AG08396 (cell line): ENCODE measurements at places on chromosomes 2 and 18.
A peak's percentile ranks its signal among the peaks of the same experiment; 100 is the strongest.

GRCh38 chr2:127661949-127662510 lies 13.3 kb downstream of the LIMS2 start:
- DNase-seq = no peak

GRCh38 chr2:238811293-238811692 lies 36.6 kb upstream of the TWIST2 start:
- DNase-seq = no peak

DNA sequence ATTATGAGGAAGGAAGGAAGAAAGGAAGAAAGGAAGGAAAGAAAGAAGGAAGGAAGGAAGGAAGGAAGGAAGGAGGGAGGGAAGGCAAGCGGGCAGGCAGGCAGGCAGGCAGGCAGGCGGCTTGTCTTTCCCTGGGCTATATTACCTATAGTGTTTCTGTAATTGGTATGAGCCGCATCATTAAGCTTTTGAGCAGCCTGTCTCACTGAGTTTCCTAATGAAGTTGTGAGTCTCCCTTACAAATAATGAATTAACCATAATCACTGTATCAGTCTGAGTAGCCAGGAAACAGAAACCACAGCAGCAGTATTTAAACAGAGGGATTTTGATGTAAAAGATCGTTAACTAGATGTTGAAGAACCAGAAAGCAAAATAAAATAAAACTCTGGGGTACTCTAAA lies 11.8 kb upstream of the SULT1C3 start:
- no peak for DNase-seq

DNA sequence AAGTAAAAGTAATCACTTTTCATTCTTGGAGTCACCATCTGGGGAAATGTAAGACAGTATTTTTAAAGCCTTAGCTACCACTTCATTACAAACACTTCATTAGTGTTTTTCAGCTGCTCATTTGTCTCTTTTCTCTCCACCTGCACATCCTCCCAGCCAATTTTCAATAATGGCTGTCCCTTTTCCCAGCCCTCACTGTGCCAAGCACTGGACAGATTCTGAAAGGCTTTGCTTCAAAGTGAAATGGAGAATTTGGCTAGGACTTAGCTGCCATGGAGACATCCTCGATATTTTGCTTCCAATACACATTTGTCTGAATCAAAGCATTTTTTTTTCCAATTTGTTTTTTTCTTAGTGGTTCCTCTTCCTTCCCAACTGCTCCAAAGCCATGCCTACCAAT lies 272.4 kb upstream of the NRXN1 start:
- DNase-seq = no peak

DNA sequence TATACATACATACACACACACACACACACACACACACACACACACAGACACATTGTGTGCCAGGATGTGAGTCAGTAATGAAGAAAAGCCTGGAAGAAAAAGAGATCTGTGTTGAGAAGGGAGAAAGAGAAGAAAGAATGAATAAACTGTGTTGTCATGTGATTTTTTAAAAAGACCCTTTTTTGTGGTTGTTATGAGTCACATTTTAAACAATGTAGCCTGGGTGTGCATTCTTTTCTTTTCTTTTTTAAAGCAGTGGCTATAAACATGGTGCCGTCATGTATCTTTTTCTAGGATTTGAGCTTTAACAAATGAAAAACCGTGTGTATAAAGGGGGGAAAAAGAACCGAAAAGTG lies 87.2 kb downstream of the NRP2 start:
- DNase-seq = no peak

DNA sequence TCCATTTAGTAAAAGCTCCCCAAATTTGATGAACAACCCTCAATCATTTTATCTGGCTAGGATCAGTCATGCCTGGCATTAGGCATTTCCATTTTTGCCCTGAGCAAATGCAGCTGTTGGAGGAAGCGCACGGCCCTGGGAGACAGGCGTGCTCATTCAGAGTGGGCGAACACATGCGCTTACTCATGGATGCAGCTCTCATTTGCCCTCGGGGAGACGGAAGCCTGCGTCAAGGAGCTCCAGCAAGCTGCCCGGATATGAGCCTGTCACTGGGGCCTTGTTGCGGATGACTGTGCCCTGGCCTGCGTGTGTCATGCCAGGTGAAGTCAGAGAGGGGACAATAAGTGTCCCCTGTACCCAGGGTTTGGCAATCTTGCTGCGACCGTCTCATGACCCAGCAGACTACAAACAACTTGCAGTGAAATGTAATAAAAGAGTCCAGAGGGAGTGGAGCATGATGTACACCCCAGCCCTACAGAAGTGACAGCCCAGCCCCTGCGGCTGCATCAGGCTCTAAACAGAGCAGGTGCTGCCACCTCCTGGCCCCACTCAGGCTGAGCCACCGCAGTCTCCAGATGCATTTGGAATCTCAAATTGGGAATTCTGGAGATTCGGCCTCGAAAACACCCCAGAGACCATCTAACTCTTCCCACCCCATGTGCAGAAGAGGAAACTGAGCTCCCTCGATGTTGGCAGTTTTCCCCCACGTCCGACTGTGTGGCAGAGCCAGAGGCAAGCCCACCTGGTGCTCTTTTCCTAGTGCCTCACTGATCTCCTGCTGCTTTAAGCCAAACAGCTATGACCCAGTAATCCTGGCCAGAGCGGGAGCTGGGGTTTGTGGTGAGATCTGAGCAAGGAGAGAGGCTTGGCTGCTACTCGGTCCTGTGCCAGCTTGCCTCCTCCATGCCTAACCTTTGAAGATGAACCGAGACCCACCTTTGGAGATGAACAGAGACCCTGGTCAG lies 105.0 kb upstream of the ALK start:
- peak; percentile 66 for DNase-seq

DNA sequence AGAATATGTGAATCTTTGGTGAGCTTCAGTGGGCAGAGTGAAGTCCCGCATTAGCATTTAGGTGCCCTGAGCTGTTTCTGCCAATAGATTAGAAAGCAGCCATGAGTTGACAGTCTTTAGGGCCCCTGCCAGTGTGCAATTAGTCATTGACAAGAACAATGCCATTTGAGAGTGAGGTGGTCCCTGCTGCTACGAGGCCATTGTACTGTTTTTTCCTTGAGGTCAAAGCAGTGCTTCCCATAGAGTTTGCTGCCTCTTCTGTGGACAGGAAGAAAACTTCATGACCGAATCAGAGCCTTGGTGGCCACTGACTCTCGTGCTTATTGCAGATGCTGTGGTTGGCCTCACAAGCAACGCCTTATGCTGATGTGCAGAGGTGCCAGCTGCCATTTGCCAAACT lies 102.7 kb downstream of the SH3BP4 start:
- no peak for DNase-seq

DNA sequence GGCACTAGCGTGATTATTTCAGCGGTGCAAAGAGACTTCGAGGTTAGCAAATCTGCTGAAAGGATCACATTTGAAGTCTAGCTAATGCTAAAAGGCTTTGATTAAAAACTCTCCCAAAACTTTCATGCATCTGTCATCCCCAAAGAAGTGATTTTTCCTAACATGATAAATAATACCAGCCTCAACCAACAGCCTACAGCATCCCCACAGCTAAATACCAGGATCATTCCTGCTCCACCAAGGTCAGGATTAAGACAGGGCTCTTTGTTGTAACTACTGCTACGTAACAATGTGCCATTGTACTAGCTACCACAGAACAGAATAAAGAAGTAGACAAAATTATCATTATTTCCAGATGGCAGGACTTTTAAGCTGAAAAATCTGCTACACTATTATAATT lies 1.6 kb downstream of the OR6B3 start:
- no peak for DNase-seq
